Activated CD4-positive, alpha-beta T cell treated with anti-CD3 and anti-CD28 coated beads, Interleukin-2, amount 50 U/mL, for 48 hours (primary cell): ENCODE measurements at places on chromosomes 13 and 19.

GRCh38 chr19:4472174-4472974 is at the start of gene HDGFL2:
Gene HDGFL2, plus strand, starts transcription at chr19:4472297. Its CDS starts 54 bp downstream, at chr19:4472351.
- DNase-seq = no peak

GRCh38 chr13:23469951-23470421 is 36.5 kb upstream of the SACS start:
- DNase-seq = no peak

DNA sequence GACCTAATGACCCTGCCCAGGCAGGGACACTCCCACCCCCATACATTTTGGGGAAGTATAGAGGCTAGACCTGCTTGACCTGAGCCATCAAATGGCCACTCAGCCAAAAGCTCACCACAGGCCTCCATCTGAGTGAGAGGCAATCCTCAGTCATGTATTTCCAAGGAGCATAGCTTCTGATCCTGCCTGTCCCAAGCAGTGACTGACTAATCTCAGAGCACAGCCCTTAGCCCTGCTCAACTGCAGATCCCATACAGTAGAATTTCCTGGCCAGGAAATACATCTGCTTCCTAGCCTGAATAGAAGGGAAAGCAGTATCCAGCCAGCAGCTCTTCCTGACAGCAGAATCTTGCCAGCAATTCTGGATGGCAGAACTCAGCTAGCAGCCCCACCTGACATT is 880.6 kb upstream of the GPC6 start:
- DNase-seq = no peak

DNA sequence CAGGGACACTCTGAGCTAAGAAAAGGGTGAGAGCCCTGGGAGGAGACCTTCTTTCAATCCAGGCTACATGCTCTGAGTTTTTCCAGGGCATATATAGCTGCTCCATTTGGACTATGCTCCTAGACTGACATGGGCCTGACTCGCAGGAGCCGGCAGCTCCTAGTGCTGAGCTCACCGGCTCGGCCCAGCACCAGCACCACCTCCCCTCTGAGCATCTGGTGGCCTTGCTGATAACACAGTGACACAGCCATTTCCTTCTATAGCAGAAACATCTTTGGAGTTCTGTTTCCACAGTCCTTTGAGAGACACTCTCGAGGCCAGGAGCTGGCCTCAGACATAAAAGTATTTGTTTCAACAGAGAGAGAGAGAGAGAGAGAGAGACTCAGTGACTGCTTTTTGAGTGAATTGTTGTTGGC is 184.9 kb downstream of the TM9SF2 start:
- DNase-seq = no peak

- DNase-seq = no peak
Observed at GRCh38 chr19:32450217-32450616, 44.6 kb downstream of the DPY19L3 start.

DNA sequence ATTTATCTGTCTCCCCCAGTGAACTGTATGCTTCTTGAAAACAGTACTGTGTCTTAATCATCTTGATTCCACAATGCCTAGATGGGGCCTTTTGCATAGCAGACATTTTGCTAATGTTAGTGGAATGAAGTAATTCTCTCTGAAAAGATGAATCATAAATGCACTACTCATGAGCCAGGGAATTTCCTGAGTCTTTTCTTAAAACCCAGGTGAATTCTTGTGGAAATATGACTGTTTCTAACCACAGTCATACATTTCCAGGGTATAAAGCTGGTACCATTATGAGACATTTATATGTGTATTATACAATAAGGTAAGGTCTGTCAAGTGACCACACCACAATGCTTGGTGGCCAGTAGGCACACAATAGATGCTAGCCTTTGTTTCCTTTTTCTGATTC is 5.5 kb upstream of the KCTD4 start:
- DNase-seq = peak; percentile 13

DNA sequence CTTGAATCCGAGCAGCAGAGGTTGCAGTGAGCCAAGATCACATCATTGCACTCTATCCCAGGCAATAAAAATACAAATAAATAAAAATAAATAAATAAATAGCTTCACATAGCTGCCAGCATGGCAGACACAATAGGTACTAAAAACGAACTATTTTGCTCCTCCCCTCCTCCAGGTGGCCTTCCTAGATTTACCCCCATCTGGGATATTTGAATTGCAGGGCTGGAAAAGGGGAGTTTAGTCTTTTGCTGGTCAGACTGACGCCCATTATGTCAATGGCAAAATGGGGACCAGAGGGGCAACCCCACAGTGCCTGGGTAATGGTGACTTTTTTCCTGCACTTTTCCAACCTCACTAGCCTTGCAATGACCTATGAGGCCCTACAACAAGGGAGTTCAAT is 640 bp upstream of the GMFG start:
- DNase-seq = no peak

GRCh38 chr13:103539721-103540381 is 473.6 kb upstream of the SLC10A2 start:
- no peak for DNase-seq

- DNase-seq = peak; percentile 30
Observed at GRCh38 chr13:45055902-45056648, 64.2 kb upstream of the GTF2F2 start.

DNA sequence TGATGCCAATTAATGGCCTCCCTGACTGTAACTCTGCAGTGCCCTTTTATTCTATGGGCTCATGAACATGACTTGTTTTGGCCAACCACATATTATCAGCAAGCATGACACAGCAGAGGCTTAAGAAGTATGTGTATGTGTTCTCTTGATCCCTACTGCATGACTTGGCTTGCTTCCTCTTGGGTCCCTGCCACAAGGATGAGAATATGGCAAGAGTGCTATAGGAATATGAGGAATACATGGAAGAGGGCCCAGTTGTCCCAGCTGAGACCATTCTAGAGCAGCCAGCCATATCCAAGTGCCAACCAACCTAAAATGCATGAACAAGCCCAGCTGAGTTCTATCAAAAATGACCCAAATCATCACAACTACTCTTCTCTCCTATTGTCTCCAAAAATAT is 576.7 kb upstream of the PCDH9 start:
- no peak for DNase-seq

- no peak for DNase-seq
Observed at GRCh38 chr13:109314101-109314500, 472.3 kb downstream of the IRS2 start.

DNA sequence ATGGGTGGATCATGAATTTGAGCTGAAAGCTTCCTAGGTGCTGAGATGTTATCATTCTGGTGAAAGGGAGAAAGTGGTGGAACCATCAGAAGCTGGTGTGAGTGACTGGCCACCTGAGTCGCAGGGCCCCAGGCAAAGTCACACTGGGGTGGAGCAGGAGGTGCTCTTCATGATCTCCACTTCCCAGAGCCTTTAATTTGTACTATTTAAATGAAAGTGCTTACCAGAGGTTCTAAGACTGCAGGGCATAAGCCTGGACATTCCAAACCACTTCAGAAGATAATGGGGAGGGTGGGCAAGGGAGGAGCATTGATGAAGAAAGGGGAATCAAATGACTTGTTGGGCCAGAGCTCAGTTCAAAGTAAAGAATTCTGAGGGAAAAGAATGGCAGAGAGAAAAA is 156.1 kb downstream of the RGCC start:
- no peak for DNase-seq

DNA sequence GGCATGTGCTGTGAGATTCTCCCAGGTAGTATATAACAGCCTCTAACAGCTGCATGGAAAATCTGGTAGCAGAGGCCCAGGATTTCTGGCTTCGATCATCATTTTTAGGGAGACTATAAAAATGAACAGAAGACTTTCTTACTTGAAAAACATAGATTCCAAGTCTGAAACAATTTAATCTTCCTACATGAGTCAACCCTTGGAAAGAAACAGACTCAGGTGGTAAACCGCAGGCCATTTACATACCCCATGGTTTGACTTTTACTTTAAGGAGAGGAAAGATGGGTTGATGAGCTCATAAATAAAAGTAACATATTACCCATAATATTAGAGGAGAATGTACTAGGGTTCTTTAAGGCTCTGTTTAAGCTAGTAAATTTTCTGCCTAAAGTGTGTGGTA is 121.6 kb downstream of the CYSLTR2 start:
- no peak for DNase-seq

GRCh38 chr13:38872693-38873092 is 117.9 kb downstream of the STOML3 start:
- DNase-seq = peak; percentile 48

DNA sequence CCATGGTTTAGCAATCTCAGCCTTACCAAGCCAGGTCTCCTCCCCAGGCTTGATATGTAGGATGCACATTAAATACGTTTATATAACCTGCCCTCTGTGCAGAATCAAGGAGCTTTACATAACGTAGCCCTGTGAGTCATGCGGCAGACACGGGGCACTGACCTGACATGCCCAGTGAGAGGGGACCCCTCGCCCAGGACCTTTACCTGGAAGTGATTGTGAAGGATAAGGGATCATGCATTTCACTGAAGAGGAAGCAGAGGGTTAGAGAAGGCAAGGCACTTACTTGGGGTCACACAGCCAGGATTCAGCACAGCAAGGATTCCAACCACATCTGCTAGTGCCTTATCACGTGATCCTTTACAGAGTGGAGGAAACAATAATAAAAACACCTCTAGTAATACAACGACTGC is 18.9 kb upstream of the FOSB start:
- DNase-seq = no peak

- no peak for DNase-seq
Observed at GRCh38 chr19:35959968-35960320, 23.8 kb downstream of the LRFN3 start.

- no peak for DNase-seq
Observed at GRCh38 chr19:46950526-46951170, 69.0 kb upstream of the NPAS1 start.

DNA sequence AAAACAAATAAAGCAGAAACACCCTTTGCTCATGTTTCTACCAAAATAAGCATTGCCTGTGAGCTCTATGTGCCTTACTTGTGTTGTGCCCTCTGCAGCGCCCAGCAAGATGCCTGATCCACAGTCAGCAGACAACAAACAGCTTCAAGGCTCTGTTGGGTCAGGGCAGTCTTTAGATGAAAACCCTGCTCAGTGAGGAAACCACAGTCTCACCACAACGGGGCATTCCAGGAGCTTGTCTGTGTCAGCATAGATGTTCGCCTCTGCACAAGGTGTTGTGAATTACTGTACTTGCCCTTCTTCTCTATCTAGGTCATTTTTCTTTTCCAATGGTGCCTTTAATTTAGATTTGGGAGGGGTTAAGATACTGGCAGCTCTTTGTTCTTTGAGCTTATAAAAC is 251.9 kb downstream of the COL4A1 start:
- no peak for DNase-seq

- no peak for DNase-seq
Observed at GRCh38 chr19:53541971-53542370, 4.0 kb downstream of the ZNF331 start.

DNA sequence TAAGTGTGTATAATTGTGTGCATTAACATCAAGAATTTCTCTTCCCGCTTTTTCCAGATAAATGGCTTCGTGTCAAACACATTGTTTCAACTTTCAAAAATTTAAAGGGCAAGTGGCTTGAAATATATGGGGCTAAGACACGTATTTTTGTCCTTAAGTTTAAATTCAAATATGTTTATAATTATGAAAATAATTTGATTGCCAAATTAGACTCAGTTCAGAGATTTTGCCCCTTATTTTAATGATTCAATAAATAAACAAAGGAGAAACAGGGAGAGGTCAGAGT is 1159.2 kb upstream of the MIR17HG start:
- no peak for DNase-seq

GRCh38 chr19:41564515-41565378 is 11.2 kb upstream of the CEACAM21 start:
- no peak for DNase-seq

GRCh38 chr13:113123226-113124201 is 915 bp downstream of the F10 start:
- no peak for DNase-seq
